Omental fat pad (tissue), 4 donors: ENCODE measurements at places on chromosomes 5 and 9.

DNA sequence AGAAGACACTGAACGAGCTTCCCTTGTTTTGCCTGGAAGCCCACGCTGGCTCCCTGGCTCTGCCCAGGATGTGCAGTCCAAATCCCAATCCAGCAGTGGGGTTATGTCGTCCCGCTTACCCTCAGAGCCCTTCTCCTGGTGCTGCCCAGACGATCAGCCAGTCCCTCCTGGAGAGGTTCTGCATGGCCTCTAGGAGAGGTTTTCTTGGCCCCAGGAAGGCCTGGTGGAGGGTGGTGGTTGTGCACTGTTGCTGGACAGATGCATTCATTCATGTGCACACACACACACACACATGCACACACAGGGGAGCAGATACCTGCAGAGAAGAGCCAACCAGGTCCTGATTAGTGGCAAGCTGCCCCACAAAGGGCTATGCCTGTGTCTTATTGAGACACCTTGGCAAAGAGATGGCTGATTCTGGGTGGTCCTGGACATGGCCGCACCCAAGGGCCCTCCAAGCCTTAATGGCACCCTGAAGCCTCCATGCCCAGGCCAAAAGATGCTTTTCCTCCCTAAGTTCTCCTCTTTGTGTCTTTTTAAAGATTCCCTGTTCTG lies 10.5 kb upstream of the OLFM1 start:
- DNase-seq: no peak

DNA sequence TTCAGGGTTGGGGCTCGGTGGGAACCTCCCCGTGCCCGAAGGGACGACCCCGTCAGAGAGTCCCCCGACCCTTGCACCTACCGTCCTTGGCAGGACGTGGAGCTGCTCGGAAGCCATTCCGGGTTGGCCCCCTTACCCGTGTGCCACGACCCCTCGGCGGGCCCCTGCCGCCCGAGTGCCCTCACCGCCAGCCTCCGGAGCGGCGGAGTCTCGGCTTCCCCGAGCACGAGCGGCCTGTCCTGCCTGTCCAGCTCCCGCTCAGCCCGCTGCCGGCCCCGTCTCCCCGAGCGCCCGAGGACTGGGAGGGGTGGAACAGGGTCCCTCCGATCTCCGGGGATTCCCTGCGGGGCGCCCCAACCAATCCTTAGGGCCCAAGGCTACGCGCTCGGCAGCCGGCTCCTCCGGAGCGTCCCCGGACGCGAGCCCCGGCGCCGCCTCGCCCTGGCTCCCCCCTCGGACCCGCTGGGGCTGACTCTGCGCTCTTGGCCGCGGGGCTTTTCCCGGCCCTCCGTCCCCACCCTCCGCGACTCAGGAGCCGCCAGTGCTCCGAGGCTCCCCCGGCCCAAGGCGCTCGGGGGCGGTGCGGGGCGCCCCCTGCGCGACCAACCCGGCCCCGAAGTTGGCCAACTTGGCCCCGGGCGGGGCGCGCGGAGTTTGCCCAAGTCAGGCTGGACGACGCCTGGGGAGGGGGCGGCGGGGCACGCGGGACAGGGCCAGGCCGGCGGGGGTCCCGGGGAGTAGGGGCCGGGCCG lies 654 bp downstream of the ADAMTS2 start:
- no peak for DNase-seq

DNA sequence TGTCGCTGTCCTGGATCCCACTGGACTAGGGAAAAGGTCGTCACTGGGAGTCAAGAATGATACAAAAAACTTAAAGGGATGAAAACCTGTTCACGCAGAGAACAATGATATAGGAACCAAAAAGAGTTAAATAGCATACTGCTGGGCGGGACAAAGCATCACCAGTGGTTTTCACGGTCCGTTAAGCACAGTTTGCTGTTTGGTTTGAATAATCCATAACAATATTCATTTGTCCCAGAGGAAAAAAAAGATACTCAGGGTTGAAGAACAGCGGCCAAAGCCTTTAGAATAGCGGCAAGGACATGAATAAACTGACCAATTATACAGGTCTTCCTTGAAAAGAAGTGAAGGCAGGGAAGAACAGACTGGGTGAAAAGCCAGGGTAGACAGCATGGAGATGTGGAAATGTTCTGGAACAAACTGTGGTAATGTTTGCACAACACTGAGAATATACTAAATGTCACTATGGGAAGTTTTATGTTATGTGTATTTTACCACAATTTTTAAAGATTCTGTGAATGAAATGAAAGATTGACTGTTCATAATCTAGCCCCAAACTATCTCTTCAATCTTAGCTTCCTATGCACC lies 60.8 kb downstream of the MTMR12 start:
- DNase-seq: no peak

- DNase-seq: no peak
Observed at GRCh38 chr5:74432216-74432615, 208.3 kb downstream of the ENC1 start.

DNA sequence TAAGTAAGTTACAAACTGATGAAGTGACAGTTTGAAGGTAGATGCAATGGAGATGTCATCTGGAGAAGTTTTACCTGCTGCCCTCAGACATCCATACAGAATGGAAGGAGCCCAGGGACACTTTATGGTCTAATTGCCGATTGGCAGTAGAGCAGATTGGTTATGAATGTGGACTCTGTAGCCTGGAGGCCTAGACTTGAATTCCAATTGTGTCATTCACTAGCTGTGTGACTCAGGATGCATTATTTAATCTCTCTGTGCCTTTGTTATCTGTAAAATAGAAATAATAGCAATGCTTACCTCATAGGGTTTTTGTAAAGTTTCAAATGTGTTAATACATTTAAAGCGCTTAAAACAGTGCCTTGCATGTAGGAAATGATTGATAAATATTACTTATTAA lies 5.2 kb upstream of the TCERG1 start:
- DNase-seq: no peak

- no peak for DNase-seq
Observed at GRCh38 chr9:89234205-89235067, 55.8 kb upstream of the SHC3 start.

DNA sequence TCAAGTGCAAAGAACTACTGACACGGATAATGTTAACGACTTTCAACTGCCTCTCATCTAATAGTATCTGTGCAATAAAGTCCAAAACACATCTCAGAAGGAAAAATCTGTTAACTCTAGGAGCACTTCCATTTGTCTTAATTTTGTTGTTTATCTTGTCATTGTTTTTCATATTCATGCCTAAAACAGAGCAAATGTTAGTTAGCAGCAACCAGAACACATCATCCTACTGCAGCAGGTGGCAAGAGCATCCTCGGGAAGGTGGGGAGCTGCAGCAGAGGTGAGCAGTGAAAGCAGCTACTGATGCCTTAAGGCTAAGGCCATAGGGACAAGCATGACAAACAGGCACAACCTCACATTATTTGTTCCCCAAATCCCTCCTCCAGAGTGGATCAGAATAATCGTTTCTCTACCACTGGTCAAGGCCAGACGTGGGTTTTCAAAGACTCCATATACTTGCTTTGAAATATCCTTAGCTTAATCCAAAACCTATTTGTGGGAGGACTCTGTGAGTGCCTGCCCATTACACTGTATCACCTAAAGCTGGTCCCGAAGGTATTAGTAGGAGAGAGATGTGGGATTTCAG lies 1.0 kb downstream of the HMGCS1 start:
- no peak for DNase-seq

DNA sequence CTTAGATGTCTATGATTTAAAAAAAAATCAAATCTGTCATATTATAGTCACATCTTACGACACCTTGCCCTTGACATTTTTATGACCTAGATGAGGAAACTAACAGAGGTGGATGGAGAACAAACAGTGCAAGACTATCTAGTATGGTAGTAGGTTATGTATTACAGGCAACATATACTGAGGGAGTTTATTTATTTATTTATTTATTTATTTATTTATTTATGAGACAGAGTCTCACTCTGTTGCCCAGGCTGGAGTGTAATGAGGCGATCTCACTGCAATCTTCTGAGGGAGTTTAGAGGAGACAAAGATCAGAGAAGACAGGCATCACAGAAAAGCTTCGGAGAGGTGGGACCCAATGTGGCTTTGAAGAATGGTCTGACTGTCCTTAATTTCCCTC lies 4.5 kb upstream of the PBX3 start:
- no peak for DNase-seq

DNA sequence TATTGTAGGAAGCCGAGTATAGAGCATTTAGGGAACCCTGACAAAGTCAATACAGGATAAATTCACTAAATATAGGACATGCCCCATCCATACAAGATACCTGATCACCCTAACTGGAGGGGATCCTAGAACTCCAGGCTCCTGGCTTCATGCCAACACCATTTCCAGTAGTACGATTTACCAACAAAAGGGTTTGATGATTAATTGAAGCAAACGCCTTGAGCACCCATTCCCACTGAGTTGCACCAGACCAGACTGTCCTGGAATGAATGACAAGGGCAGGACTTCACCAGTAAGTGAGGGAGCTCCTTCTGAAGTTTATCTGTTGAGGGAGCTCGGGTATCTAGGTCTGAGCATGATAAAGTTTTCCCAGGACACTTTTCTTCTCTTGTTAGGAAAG lies 327.2 kb upstream of the MSX2 start:
- no peak for DNase-seq

GRCh38 chr9:5579881-5580280 lies 49.0 kb upstream of the RIC1 start:
- no peak for DNase-seq

DNA sequence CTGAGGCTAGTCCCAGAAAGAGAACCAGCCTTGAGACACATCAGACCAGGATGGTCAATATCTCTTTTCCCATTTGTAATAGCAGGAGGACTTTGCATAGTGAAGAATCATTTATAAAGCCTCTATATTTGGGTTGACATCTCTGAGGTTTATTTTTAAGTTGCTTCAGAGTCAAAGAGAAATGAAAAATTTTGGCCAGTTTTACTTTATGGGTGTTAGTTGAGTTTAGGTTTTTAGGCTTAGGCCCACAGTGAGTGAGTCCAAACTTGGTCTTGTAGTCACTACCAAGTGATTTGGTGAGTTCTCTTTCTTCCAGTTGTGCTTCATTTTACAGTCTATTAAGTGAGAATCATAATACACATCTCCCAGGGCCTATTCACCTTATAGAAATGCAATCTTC lies 5.3 kb upstream of the MEF2C start:
- DNase-seq: no peak

DNA sequence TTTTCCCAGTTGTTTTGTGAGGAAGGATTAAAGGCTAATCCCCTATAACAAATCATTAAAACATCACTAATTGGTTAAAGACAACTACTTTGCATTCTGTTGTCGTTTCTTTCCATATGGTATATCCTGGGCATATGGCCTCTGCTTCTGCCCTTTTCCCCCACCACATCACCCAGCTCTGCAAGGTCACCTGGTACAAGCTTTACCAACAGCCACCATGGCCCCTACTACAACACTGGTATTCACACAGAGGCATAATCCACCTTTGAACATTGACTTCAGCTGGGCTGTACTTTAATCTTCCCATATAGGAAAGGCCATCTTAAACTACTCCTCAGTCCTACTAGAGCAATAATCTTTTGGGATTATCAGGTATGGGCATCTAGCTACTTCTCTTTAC lies 866.1 kb downstream of the TLE4 start:
- no peak for DNase-seq

DNA sequence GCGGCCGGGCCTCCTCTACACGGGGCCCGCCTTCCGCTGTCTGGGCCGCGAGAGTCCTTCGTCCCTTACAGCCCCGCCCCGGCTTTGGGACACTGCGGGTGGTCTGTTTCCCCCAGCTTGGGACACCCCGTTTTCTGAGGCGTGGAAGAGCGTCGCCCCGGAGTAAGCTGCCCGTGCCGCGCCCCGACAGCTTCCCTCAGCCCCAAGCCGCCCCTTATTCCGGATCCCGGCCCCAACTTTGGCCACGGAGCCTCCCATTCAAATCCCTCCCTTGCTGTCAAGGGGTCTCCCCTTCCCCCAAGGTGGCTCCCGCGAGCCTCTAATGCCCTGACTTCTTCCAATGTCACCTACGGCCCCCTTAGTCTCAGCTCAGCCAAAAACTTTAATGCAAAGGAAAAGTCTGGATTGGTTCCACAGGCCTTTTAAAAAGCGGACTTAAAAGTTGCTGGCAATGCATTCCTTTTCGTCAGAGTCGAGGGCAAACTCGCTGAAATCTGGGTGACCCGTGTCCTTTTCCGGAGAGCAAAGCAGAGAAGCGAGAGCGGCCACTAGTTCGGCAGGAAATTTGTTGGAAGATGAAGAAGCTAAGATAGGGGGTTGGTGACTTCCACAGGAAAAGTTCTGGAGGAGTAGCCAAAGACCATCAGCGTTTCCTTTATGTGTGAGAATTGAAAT lies 19.8 kb downstream of the EXOSC2 start:
- no peak for DNase-seq

- DNase-seq: no peak
Observed at GRCh38 chr5:69468631-69469030, 24.0 kb upstream of the OCLN start.

GRCh38 chr9:5708414-5708813 lies 79.5 kb downstream of the RIC1 start:
- no peak for DNase-seq
